AG04450 (cell line): ENCODE measurements at places on chromosomes 4 and X.

DNA sequence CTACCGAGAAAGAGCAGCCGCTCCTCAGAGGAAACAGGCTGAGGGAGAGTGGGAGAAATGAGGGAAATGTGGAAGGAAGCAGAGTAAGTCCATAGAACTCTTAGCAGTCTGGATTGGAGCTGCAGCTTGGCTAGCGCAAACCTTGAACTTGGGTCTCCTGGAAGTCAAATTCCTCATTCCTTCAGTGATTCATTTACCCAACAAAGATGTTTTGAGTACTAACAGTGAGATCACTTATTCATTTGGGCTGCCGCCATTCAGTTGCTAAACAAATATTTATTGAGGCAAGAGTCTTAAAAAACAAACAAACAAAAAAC is 51.5 kb downstream of the SEL1L3 start:
- no peak for DNase-seq

- no peak for DNase-seq
Measured at GRCh38 chrX:23304881-23305280, 29.8 kb upstream of the PTCHD1 start.

GRCh38 chr4:5863461-5864113 is 29.3 kb downstream of the CRMP1 start:
- peak; percentile 72 for DNase-seq

GRCh38 chrX:12210196-12210815 is 72.0 kb downstream of the FRMPD4 start:
- DNase-seq = no peak

- no peak for DNase-seq
Measured at GRCh38 chr4:30727409-30727808, 7.2 kb downstream of the PCDH7 start.

- DNase-seq = no peak
Measured at GRCh38 chr4:186554539-186554913, 841 bp downstream of the MTNR1A start.

GRCh38 chr4:38678078-38678477 is 14.1 kb downstream of the KLF3 start:
- peak; percentile 96 for DNase-seq

- no peak for DNase-seq
Measured at GRCh38 chrX:38087594-38087993, 81.2 kb downstream of the SYTL5 start.

DNA sequence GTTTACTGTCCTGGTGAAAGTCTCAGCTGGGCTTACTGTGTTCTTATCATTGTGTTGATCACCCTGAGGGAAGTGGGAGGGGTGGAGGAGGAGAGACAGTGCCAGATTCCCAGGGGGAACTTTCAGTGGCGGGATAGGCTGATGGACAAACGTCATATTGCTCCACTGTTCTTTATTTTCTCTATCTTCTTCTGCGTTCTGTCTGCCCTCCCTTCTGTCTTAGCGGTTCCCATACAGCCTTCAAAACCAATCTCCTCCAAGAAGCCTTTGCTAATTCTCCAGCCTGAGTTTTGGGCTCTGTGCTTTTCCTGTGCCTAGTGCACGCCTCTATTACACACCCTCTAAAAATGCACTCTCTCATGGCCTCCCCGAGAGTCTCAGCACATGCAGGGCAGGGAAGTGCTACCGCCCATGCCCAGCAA is 448.7 kb upstream of the FAT1 start:
- no peak for DNase-seq

- DNase-seq = no peak
Measured at GRCh38 chr4:146224326-146224966, 10.1 kb downstream of the REELD1 start.

- DNase-seq = peak; percentile 91
Measured at GRCh38 chrX:154369449-154370299, 4.8 kb downstream of the FLNA start.

GRCh38 chrX:110042496-110042895 is 39.6 kb downstream of the TMEM164 start:
- no peak for DNase-seq

DNA sequence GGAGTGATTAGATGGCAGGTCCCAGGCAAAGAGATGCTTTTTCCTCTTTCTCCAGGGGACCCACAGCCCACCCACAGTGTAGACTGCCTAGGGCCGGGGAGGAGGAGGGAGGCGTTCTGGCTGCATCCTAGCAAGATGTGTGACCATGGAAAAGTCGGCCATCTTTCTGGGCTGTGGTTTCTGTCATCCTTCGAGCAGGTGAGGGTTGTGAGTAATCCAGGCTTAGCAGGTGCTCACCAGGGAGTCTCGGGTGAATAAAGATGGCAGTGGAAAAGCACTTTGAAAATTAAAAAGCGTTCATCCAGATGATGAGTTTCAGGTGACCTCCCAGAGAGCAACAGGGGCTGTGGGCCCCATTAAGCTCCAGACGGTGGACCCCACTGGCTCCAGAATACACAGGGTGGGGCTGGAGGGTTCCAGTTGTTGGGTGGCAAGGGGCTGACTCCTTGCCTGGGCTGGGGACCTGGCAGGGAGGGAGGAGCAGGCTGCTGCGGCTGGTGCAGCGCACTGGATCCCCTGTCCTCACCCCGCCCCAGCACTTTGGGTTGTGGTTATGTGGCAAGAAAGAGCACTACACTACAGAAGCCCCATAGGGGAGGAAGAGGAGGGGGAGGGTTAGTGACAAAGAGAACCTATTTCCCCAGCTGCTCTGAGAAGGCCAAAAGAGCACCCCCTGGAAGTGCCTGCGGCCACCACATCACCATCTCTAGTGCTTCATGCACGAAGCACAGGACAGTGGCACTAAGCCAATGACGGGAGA is 23.7 kb downstream of the ELF4 start:
- no peak for DNase-seq

DNA sequence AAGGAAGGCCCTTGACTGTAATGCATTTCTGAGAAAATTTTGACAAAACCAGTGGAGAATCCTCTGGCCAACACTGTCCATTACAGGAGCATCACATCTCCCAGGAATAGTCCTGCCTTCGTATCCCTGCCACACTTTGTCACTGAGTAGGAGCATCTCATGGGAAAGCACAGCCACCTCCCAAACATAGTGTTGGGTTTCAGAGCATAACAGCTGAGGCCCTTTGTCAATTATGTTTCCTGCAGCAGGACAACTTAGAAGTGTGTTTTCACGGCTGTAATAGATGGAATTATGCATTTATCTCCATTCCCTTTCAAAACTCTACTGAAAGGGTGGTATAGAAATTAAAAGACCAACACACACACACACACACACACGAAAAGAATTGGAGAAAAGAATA is 91.1 kb upstream of the SMAD1 start:
- no peak for DNase-seq
